ENCODE measurements at places on chromosomes 12 and 14. TPM values are rescaled to one million over a fixed set of nuclear protein-coding genes. Genes with fewer than 3 reads are reported as not detected.

The AQP6 gene
- total RNA-seq = 0.08 TPM

The MYF6 gene
- total RNA-seq = not detected

The LMNTD1 gene
- total RNA-seq = not detected

The RAD52 gene
- total RNA-seq = 8.8 TPM

The LRP1-AS gene
- not detected for total RNA-seq
